ENCODE measurements at places on chromosomes 2 and 18.

DNA sequence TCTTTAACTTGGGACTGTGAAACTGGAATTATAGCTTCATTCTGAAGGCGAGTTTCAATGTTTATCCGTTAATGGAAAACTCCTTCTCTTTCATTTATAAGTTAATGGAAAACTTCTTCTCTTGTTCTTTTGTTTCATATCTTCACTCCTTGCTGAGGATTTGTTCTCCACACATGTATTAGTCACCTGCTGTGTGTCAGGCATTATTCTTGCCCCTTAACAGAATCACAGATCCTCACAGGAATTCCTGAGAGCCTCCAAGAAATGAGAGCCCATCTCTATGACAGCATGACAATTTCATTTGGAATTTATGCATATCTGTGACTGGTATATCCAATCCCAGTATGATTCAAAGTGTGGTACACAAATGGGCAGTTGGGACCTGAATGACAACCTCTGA is 545.8 kb downstream of the BCL11A start:
- DNase-seq = no peak

- DNase-seq = no peak
These were observed 1648.9 kb upstream of the TMEFF2 start for GRCh38 chr2:193843675-193844074.

- DNase-seq = peak; percentile 10
These were observed 118.9 kb upstream of the CTNNA2 start for GRCh38 chr2:79393806-79394484.

DNA sequence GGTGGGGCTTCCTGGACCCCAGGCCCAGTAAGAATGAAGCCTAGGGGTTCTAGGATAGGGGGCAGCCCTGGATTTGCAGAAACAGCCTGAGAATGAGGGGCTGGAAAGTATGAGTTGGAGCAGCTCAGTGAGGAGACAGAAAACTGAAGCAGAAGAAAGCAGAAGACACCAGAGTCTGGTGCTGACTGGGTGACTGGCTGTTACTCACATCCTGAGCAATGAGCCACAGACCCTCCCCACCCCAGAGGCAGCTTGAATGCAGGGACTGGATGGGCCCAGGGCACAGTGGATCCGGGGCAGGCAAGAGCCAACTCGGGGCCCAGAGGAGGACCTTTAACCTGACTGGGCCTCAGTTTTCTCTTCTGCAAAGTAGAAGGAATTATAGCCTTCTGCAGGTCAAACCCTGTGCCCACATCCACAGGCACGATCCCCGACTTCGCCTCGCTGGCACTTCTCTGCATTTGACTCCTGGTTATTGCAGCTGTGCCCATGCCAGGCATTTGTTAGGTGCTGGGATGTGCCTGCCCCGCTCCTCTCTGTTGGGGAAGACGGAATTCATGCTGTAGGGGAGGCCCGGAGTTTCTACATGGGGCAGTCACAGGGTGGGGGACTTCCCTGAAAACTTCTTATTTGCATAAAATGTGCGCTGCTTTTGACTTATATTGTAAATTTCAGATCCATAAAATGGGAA is 8.5 kb downstream of the STEAP3 start:
- DNase-seq = no peak

DNA sequence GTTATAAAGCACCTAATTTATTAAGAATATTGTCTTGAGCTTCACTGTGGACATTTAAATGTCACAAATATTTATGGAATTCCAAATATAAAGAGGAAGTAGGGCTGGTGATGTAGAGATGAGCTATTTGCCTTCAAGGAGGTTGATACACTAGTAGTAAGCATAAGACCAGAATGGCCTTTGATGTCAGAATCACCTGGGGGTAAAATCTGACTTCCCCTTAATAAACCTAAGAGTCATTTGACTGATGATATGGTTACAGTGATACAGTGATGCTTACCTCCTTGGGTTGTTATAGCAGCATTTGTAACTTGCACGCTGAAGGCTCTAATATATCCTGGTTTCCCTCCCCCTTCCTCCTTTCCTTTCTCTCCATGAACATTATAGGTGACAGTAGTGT is 143.7 kb downstream of the CERS6 start:
- DNase-seq = no peak

- DNase-seq = no peak
These were observed 141.2 kb downstream of the PMAIP1 start for GRCh38 chr18:60040971-60041370.

- DNase-seq = no peak
These were observed 316.0 kb downstream of the TXNL1 start for GRCh38 chr18:56322406-56322805.

DNA sequence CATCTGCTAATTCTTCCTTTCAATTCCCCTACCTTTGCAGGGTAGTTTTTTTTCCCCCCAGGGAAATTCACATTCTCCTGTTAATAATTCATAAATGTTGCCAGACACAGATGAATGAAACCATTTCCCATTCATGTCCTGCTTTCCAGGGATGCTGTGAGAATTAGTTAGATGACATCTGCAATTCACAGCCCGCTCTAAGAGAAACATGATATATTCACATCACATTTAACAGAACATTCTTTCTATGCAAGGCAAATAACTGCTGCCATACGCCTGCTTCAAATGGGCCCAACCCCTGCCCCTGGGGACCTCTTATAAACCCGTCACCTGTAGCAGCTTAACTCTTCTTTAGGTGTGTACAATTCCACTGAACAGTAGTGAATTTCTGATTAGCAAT is 110.6 kb upstream of the CTAGE1 start:
- DNase-seq = no peak

DNA sequence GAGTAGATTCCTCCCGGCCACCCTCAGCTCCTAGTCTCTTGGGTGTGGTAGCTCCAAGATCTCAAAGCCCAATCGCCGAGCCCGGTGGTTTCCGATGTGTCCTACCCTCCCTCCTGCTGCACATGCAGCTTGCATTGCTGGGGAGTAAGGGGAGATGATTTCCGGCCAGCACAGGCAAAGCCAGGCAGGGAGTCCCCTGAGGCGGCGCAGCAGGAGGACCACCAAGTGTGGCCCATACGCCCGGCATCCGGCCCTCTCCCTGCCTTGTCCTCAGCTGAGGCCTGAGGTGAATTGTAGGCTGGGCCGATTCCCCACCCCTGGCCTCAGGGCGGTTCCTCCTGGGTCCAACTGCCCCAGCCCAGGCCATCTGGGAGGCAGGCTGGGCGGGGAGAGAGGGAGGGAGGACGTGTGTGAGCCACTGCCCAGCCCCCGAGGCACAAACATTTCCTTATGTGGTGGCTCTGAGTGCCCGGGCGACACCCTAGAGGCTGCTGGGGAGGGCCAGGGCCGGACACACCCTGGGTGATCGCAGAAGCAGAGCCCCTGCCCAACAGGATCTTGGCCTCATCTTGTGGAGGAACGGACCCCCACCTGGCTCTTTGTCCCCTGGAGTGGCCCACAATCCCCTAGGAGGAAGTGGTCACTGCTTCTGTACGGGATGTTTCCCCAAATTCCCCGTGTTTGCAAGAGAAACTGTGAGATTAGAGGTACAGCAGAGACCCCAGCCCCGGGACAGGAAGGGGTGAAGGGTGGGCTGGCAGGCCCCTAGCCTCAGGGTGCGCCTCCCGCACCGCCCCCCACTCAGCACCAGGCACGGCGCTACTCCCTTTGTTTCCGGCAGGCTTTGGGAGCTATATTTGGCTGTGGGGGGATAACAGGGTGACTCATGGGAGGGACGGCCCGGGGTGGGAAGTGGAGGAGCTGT is 41.9 kb upstream of the PTMA start:
- DNase-seq = peak; percentile 97

- DNase-seq = no peak
These were observed 29.4 kb downstream of the NGEF start for GRCh38 chr2:232983669-232984140.

DNA sequence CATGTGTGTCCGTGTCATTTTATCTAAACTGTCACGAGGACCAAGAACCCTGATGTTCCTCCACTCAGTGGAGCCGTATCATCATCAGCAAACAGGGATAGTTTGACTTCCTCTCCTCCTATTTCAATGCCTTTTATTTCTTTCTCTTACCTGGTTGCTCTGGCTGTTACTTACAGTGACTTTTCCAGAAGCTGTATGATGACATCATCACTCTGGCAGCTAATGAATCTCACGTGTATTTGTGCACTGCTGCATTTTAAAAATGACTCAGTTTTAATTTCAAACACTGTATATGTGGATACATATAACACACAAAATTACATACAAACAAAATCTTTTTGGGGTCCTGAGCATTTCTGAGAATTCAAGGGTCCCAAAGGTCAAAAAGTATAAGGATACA is 481.4 kb downstream of the CDH2 start:
- DNase-seq = peak; percentile 44

DNA sequence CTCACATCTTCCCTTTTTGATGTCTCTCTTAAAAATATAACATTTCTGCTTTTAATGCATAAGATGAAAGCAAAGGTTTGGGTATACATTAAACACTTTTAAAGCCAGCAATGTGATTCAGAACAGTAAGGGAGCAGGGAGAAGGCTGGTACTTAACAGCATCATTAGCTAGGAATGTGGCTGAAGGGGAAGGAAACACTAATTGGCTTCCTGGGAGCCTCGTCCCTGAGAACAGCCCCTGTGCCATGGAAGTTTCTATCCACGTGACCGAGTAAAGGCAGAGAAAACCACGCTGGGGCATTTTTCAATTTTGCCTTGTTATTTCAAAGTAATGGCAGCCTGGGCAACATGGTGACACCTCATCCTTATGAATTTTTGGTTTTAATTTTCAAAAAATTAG is 109.2 kb upstream of the GPC1 start:
- DNase-seq = no peak

- DNase-seq = no peak
These were observed 59.8 kb upstream of the SLC8A1 start for GRCh38 chr2:40511661-40512213.

DNA sequence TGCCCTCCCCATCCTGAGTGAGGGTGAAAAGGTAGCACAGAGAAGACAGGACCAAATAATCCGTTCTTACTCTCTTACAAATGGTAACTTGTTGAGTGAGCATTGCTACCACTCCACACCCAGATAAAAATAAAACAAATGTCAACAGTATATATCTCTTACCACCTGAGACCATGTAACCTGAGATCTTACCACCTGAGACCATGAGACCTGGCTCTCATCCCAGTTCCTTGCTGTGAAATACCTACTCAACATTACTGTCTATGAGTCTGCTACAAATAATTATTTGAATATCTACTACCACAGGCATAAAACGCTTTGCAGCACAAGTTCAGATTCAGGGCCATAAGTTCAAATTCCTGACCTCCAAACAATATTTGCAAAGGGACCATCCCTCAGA is 234.7 kb downstream of the C1D start:
- peak; percentile 69 for DNase-seq

DNA sequence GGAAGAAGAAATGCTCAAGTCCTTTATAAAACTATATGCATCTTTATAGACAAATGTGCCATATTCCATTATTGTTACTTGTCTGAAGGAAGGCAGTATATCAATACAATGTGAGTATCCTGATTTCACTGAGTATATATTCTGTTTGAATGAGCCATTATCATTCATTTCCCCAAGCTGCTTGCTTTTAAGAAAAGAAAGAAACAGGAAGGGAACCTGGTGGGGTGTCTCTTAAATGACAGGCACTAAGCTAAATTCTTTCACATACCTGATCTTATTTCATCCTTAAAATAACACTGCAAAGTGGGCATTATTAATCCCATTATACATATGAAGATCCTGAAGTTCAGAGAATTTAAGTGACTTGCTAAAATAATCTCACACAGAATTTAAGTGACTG is 307.9 kb downstream of the SLC8A1 start:
- DNase-seq = no peak

GRCh38 chr2:60882971-60883753 is 1.8 kb downstream of the REL start:
- peak; percentile 48 for DNase-seq

DNA sequence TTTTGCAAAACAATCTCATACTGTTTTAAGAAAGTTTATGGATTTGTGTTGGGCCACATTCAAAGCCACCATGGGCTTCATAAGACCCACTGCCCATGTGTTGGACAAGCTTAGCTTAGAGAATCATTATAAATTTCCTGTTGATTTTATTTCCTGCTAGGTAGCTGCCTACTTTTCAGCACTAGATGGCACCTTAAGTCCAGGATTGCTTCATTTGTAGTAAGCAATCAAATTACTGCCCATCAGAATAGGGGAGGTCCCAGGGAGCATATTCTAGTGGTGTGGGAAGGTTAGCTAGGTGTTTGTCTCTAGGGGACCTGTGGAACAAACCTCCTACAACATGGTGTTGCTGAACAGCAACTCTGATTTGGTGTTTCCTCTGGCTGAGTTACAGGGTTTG is 11.0 kb upstream of the DCDC2C start:
- DNase-seq = peak; percentile 67

DNA sequence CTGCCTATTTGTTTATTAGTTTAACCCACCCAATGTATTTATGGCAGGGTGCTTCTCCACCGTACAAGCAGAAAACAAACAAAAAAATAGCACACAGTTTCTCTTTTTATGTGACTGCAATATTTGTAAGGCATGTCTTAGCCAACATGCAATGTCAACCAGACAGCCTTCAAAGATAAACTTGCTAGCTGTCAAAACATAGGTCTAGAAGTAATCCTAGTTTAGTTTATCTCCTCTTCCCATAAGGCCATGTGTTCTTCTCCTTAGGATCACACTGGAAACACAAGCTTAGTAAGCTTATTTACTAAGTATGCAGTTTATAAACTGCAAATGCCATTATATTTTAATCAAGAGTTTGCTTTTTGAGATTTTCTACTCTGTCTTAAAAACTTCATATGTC is 75.6 kb downstream of the LDAH start:
- no peak for DNase-seq

DNA sequence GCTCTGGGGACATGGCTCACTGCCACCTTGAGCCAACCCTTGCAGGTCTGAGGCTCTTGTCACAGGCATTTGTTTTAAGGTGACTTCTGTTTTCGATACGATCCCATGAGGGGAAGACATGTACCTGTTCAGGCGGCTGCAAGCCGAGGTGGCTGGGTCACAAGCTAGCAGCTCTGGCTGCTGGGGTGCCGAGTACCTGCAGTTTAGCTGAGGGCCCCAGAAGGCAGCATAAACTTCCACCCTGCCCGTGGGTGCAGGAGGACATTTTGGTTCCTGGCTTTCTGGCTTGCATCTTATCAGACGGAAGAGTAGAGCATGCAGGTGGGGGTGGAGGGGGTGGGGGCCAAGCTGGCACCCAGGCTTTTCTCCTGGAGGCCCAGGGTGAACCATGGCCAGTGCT is 28.4 kb downstream of the COA5 start:
- no peak for DNase-seq

DNA sequence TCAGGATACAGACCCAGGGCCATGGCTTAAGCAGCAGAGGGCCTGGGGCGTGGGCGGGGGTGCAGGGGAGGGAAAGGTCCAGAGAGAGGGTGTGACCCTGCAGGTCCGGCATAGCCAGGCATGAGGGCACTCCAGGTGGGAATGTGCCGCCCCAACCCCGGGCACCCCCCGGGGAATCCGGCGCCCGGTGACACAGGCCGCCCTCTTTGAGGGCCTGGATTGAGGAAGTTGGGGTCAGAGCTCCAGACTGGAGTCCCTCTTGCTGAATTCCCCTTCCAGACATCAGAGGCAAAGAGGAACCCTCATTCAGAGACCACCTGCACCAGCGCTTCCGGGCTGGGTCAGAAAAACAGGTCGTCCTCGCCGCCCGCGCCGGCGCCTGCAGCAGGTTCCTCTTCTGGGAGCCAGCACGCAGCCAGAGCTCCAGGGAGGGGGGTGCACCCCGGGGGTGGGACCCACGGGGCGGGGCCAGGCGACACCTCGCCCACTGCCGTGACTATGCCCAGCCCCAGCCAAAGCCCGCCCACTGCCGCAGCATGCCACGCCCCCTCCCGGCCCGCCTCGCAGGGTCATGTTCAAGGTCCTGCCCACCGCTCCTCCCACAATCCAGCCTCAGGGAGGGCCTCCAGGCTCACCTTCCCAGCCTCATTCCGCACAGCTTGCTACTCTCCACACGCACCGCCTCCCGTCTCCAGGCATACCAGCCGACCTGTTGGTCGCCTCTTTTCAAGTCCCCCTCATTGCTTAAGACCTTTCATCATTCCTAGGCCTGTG is 98.3 kb upstream of the ID2 start:
- peak; percentile 97 for DNase-seq

Data from DMS53 (cell line).